Fibroblast of lung (primary cell): ENCODE measurements at places on chromosomes 4 and X.

GRCh38 chr4:24417206-24417605 is 167.1 kb downstream of the DHX15 start:
- DNase-seq = peak; percentile 57

DNA sequence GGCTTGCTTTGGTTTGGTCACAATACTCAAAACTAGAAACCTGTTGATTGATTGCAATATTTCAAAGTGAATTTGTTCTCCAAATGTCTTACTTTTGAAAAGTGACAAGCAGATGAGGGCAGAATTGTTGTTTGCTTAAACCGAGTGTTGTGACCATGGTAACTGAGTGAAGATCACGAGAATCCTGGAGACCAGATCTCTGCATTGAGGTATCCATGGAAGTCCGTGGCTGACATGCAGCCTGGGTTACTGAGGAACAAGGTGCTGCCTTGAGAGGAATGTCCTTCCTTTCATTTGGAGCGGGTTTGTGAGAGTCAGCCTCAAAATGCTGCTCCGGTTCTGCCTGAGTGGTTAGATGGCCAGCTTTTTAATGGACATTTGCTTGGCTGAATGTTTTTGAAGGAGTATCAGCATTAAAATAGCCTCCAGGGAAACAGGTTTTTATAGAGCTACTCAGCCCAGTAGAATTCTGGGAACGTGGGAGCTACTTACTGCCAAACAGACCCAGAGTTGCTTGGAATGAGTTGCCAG is 31.3 kb downstream of the NYX start:
- DNase-seq = peak; percentile 15

GRCh38 chr4:99473131-99473530 is 37.7 kb upstream of the C4orf17 start:
- no peak for DNase-seq

- no peak for DNase-seq
These were observed 1586.1 kb upstream of the AGA start for GRCh38 chr4:179028321-179028720.

DNA sequence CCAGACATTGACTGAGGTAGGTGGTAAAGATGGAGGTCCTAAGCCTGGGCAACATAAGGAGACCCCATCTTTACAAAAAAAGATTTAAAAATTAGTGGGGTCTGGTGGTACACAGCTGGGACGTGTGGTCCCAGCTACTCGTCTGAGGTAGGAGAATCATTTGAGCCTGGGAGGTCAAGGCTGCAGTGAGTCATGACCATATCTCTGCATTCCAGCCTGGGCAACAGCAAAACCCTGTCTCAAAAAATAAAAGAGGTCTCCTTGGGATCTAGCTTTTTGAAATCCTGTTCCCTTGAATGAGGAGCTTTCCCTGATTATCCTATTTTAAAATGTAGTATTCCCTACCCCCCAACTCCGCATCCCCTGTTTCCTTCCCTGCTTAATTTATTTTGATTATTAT is 78.7 kb upstream of the OGT start:
- DNase-seq = no peak

DNA sequence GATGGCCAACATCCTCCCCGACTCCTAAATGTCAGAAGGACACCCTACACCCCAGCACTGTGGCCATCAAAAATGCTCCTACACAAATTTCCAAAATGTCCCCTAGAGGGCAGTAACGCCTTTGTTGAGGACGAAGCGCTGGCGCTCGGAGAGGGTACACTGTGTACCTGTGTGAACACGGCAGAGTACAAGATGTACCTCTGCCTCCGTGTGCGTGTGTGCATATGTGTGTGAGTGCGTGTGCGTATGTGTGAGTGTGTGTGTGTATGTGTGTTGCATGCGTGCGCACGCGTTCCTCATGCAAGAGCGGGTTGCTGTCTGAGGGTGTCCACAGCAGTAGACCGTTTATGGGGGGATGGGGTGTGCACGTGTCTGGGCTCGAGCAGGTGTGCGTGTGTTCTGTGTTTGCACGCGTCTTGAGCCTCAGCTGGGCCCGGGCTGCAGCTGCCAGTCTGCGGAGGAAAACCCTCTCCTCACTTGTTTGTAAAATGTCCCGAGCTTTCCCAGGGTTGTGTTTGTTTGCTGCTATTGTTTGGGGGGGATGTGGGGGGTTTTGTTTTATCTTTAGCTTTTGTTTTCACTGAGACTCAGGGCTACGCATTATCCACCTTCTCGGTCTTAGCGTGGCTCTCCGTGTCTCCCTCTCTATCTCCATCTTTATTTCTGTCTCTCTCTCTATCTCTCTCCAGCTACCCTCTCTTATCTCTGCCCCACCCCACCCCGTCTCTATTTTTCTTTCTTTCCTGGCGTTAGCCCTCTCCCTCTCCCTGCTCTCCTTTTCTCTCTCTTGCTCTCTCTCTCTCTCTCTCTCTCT is 10.4 kb upstream of the TSPYL2 start:
- peak; percentile 41 for DNase-seq

GRCh38 chrX:15882704-15883539 is 28.3 kb upstream of the AP1S2 start:
- DNase-seq = peak; percentile 29

- DNase-seq = peak; percentile 83
These were observed at the start of gene PCDH7 for GRCh38 chr4:30720021-30720660. Gene PCDH7 (plus strand): TSS chr4:30720369. CDS start chr4:30721423, 1,054 bp downstream.

DNA sequence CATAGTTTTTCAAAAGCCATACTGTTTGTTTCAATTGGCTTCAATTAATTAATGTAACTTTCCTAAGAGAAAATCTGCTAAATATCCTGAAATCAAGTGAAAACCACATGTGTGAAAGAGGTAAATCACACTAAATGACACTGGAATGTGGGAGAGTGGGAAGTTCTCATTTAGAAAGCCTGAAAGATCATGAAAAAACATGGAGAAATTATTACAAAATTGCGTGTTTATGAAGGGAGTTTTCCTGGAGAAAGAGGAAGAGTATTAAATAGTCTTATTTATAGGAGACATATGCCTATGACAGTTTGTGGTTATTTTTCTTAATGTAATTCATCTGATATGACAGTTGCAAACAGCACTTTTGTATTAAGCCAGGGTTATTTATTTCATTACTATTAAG is 183.7 kb downstream of the DKK2 start:
- no peak for DNase-seq
